ENCODE measurements at places on chromosomes 7 and 10.

DNA sequence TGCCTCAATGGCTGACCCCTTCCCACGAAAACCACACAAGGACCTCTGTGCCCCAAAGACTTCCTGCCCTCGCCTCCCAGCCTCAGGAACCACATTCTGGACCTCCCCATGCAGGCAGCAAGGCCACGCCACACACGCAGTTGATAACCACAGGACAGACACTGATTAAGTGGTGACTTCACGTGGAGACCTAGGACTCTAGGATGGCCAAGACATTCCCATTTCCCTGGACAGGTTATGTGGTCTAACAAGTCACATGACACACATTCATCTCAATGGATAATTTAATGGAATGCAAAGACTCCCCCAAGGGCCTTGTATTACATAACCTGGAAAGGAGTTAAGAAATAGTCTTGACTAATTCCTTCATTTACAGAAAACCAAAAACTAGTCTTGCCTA lies 110.2 kb downstream of the LARP4B start:
- DNase-seq, result no peak

GRCh38 chr10:69439813-69440506 lies 11.3 kb upstream of the TSPAN15 start:
- no peak for DNase-seq

DNA sequence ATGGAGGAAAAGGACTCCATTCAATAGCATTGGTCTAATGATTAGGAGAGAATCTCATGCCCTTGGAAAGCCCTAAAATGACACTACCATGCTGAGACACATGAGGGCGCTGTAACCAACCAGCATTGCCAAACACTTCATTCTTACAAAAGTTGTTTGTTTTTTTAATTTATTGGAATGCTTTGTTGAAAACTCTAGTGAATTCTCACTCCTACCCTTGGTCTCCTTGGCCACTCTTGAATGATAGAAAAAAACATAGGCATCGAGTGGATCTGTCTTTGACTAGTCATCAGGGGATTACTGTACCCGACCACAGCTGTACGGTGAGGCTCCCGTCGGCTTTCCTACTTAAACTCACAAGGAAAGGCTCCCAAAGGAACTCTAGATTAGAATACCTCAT lies 29.3 kb upstream of the ADD3 start:
- DNase-seq, result peak; percentile 54

- DNase-seq, result no peak
Observed at GRCh38 chr7:103338864-103339263, 5.7 kb downstream of the DNAJC2 start.

DNA sequence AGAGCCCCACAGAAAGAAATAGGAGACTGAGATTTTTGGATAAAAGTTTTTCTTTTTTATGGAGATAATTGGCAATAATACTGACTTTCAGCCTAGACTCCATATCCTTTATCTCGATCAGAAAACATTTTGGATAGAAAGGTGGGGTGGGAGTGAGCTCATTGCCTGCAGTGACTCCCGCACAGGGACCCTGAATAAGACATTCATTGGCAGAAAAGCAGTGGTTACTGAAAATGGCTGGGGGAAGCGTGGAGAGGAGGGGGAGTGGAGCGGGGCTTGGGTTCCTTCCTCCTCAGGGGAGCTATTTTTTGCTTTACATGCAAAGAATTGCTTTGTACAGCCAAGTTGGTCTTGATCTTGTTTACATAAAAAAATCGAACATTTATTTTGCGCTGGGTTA lies 90.4 kb upstream of the BMPER start:
- no peak for DNase-seq

DNA sequence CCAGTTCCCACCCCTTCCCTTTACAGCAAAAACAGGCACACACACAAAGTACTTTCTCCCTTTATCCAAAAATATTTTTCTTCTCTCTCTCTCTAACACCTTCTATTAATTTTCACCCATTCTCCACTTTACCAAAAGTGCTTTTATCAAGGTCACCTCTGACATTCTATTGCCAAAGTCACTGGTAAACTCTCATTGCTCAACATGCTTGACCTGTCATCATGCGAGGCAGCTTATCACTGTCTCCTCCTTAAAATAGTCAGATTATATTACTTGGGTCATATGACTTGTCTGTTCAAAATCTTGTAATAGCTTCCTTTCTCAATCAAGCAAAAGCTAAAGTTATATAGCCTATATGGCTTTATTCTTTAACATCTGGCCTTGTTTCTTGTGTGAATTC lies 28.6 kb downstream of the MACC1 start:
- no peak for DNase-seq

- DNase-seq, result no peak
Observed at GRCh38 chr10:21458126-21458871, 67.2 kb downstream of the SKIDA1 start.

GRCh38 chr10:5719546-5719945 lies 34.9 kb downstream of the TASOR2 start:
- no peak for DNase-seq

DNA sequence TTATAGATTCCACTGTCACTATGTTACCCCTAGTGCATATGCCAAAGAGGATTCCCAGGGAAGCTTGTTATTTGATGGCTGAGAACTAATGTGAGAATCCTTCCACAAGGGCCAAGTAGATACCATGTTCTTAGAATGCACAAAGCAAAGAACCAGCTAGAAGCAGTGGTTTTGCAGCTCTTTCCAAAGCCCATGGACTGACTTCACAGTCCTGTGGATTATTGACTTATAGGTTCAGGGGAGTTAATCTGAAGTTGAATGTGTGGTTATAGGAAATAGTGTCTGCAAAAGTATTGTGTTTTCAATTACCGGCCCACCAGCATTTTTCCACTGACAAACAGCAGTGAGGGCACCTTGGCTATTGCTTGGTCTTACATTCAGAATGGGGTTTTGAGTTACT lies 28.2 kb downstream of the TIMM23 start:
- no peak for DNase-seq

- peak; percentile 66 for DNase-seq
Observed at GRCh38 chr7:110522761-110523200, 568.1 kb upstream of the LRRN3 start.

- no peak for DNase-seq
Observed at GRCh38 chr7:72244826-72245398, 167.2 kb downstream of the CALN1 start.

DNA sequence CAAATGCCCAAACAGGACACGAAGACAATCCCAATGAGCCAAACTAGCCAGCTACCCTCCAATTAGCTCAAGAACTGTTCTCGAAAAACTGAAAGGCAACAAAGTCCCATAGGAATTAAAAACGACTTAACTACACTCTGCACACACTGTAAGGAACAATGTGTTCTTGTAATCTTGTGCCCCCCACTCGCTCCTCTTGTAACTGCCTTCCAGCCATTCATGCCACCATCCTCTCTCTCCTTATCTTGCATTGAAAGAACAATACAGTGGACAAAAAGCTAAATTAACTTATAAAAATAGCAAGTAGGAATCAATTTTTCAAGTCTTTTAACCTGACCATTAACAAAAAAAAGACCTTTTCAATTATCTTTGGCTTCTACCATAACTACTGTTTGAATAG lies 2.9 kb downstream of the CYTH3 start:
- DNase-seq, result no peak

Data from T47D (cell line).